ENCODE measurements at places on chromosomes 7 and 10. TPM values are rescaled to one million over a fixed set of nuclear protein-coding genes. Genes with fewer than 3 reads are reported as not detected.
A peak's percentile ranks its signal among the peaks of the same experiment; 100 is the strongest.

GRCh38 chr7:11233871-11234270 lies 260.2 kb downstream of the PHF14 start:
- no peak overlapping the region for H3K4me3 ChIP-seq
- H3K27me3 ChIP-seq = no peaks in the 10 kb centered on the region
- no peaks in the 10 kb centered on the region for H3K36me3 ChIP-seq

GRCh38 chr7:29865526-29865925 lies 59.2 kb downstream of the WIPF3 start:
- H3K4me1 ChIP-seq = peaks cover 35% of the 10 kb centered on the region
- peak overlapping the region; percentile 79 for H3K27ac ChIP-seq
- no peak for DNase-seq
- no peak overlapping the region for H3K4me3 ChIP-seq
- H3K36me3 ChIP-seq = no peaks in the 10 kb centered on the region

The AGBL3 gene
- total RNA-seq = 0.94 TPM

DNA sequence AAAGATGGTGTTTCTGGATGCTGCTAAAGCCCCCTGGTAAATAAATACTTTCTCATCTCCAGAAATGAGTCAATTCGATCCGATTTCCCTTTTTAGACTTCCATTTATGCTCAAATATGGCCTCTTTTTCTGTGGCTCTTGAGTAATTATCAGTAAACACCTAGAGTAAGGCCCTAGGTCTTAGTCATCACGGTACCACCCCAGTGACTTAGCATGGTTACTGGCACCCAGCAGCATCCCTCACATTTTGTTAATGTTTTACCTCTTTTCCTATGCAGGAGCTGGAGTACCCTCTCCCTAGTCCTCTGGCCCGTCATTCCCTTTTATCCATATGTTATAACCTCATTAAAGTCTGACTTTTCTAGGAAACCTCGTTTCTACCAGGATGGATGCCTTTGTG lies 19.5 kb downstream of the CHN2 start:
- H3K4me1 ChIP-seq = no peaks in the 10 kb centered on the region
- no peak overlapping the region for H3K4me3 ChIP-seq
- no peak for DNase-seq
- H3K36me3 ChIP-seq = no peaks in the 10 kb centered on the region
- H3K27ac ChIP-seq = no peak overlapping the region

The CCL26 gene
- not detected for total RNA-seq

GRCh38 chr7:122535086-122535485 lies 163.8 kb downstream of the RNF133 start:
- DNase-seq = no peak
- peaks cover 42% of the 10 kb centered on the region for H3K27me3 ChIP-seq
- H3K4me3 ChIP-seq = no peak overlapping the region

- H3K4me1 ChIP-seq = peaks cover 44% of the 10 kb centered on the region
- peak overlapping the region; percentile 95 for H3K27ac ChIP-seq
- H3K4me3 ChIP-seq = no peak overlapping the region
- H3K36me3 ChIP-seq = no peaks in the 10 kb centered on the region
- H3K27me3 ChIP-seq = no peaks in the 10 kb centered on the region
Observed at GRCh38 chr10:46541017-46541661, 15.3 kb downstream of the GPRIN2 start.

GRCh38 chr7:102450242-102450641 lies 14.4 kb downstream of the ALKBH4 start:
- no peak overlapping the region for H3K4me3 ChIP-seq
- H3K27ac ChIP-seq = no peak overlapping the region
- H3K36me3 ChIP-seq = peaks cover 6% of the 10 kb centered on the region
- no peaks in the 10 kb centered on the region for H3K4me1 ChIP-seq
- no peaks in the 10 kb centered on the region for H3K27me3 ChIP-seq

The OGDHL gene
- total RNA-seq = 0.45 TPM

DNA sequence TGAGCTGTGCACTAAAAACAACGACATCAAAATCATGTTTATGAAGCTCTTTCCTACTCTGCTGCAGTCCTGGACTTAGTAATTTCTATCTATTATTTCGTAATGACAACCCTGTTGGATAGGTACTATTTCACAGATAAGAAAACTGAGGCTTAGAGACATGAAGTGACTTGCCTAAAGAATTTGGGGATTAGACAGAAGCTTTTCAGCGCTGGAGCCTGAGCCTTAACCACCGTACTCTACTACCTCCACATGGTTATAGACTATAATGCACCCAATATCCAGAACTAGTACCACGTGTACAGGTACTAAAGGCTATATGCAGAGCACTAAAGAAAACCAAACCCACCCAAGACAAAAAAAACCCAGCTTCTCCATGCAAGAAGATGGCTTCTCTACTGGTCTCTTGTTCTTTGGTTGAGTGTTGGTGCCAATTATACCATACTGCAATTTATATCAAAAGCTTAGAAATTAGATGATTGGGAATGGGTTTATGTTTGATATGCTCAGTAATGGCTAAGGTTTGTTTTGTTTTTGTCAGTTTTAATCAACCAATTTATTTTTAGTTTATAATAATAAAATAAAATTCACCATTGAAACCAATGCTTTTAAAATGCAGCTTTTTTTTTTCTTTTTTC lies 6.5 kb upstream of the SNX10 start:
- peaks cover 12% of the 10 kb centered on the region for H3K27me3 ChIP-seq
- no peaks in the 10 kb centered on the region for H3K36me3 ChIP-seq
- no peak for DNase-seq
- H3K4me3 ChIP-seq = no peak overlapping the region
- H3K27ac ChIP-seq = no peak overlapping the region

The AKR1B15 gene
- not detected for total RNA-seq

Data from chondrocyte (in vitro differentiated cells).